Prostate gland (tissue), 2 donors: ENCODE measurements at places on chromosomes 2 and 18. TPM values are rescaled to one million over a fixed set of nuclear protein-coding genes. Genes with fewer than 3 reads are reported as not detected.

The ARHGAP15 gene
- 4.3 TPM for total RNA-seq

The COL3A1 gene
- total RNA-seq: 25.5 TPM

The SPP2 gene
- total RNA-seq: not detected

The RAPGEF4 gene
- 31.0 TPM for total RNA-seq

The CABYR gene
- 13.2 TPM for total RNA-seq

The CXCR2 gene
- not detected for total RNA-seq

The RTP5 gene
- 0.14 TPM for total RNA-seq

The MC4R gene
- not detected for total RNA-seq

The DTNB gene
- total RNA-seq: 47.0 TPM

The DSC2 gene
- 29.1 TPM for total RNA-seq

DNA sequence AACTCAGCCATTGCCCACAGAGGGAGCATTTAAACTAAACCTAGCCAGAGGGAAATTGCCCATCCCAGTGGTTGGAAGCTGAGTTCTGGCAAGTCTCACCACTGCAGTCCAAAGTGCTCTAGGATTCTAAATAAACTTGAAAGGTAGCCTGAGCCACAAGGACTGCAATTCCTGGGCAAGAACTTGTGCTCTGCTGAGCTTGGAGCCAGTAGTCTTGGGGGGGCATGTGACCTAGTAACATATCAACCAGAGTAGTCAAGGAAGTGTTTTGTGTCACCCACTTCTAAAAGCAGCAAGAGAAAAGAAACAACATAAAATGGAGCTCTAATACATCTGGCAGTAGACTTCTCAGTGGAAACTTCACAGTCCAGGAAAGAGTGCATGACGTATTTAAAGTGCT lies 167.0 kb downstream of the PTH2R start:
- no peak for DNase-seq

GRCh38 chr2:21607572-21607971 lies 483.8 kb downstream of the TDRD15 start:
- DNase-seq: no peak

- no peak for DNase-seq
Observed at GRCh38 chr2:13919981-13920382, 712.5 kb upstream of the LRATD1 start.

GRCh38 chr2:58107803-58108710 lies 61.5 kb downstream of the VRK2 start:
- no peak for DNase-seq

DNA sequence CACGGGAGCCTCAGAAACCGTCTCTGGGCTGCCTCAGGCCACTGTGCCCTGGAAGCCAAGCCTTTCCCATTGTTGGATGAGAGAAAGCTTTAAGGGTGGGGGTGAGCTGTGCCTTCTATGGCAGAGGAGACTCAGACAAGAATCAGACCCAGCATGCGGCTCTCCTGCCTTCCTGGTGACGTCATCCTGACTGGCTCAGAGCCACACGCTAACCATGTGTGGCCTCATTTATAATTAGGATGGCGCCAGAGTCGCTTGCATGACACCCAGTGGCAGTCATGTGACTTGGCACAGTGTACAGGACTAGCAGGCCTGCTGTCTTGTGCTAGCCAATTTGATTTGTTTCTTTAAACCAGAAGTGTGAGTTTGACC lies 99.1 kb downstream of the SH3BP4 start:
- DNase-seq: peak; percentile 90

DNA sequence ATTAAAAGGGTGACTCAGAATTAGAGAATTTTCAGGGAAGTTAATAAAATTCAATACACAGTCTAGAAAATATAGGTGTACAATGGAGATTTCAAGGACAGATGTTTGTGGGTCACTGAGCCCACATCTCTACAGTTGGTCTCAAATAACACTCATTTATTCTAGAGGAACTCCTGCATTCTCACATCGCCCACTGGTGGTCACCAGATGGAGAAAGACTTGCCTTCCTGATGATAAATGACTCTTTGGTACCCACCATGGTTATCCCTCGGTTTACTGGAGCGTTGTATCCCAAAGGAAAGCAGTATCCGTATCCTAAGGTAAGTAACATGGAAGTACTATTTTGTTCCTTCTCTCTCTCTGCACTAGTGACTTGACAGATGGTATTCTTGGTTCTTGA lies 1297.1 kb downstream of the DPP10 start:
- no peak for DNase-seq

DNA sequence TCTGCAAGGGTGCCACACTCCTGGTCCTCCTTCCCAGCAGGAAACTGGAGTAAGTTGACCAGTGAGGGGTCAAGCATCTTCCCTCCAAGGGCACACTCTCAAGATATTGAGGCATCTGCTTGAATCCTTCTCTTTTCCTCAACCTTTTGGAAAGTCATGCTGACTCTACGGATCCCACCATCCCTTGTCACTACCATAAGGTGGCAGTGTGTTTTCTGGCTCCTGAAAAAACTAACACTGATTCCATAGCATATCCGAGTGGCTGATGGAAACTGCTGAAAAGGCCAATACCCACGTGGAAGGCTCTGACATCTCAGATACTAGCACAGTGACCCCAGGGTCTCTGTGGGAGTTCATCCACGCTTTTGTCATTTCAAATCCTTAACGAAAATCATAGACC lies 37.1 kb downstream of the GPR45 start:
- no peak for DNase-seq

- no peak for DNase-seq
Observed at GRCh38 chr2:118190474-118190873, 102.2 kb downstream of the INSIG2 start.

DNA sequence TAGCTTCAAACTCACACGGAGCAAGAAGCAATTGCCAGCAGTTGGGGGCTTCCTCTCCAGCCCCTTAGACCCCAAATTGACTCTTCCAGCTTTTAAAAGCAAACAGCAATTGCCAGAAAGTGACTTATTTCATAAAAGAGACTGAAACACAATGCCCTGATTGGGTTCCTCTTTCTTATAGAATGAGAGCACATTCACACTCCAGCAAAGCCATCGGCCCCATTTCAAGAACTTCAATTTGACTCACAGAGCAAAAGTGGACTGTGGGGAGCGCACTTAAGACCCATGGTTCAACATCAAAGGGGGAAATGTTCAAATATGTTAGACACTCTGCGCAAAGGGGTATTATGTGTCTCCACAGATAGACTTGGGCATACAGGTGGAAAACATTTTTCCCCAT lies 484.7 kb downstream of the BCL11A start:
- DNase-seq: no peak

DNA sequence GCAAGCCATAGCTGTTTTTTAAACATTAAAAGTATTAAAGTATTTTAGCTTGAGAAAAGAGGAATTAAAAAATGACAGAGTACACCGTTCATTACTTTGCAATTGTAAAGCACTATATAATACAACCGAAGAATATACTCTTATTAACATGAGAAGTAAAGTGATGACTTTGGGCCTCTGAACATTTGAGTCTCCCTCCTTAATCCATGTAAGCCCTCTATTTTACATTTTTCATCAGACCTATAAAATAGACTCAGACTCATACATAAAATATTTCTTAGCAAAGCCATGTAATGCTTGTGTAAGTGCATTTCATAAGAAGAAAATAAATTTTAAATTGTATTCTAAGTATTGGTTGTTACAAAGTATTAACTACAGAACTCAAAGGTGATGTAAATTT lies 198.6 kb downstream of the LRP1B start:
- no peak for DNase-seq

DNA sequence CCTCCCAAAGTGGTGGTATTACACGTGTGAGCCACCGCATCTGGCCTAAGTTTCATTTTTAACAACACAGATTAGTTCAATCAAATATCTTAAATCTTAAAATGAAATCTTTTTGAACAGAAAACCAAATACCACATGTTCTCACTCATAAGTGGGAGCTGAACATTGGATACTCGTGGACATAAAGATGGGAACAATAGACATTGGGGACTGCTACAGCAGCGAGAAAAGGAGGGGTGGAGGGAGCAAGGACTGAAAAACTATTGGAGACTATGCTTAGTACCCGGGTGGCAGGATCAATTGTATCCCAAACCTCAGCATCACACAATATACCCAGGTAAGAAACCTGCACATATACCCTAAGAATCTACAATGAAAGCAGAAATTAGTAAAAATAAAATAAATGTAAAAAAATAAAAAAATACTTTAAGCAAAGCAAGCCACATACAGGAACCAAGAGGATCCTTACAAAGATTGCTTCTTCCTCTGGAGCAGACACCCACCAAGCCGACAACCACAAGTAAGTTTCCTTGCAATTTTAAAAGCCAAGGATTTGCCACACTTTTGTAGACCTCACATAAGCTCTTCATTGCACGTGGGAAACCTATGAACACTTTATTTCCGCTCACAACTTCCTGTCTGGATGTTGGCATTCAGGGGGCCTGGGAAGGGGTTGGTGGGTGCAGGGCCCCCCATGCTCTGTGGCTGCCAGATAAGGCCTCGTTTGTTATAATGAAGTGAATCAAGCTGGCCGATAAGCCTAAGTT lies 147.9 kb downstream of the MYCN start:
- DNase-seq: no peak

DNA sequence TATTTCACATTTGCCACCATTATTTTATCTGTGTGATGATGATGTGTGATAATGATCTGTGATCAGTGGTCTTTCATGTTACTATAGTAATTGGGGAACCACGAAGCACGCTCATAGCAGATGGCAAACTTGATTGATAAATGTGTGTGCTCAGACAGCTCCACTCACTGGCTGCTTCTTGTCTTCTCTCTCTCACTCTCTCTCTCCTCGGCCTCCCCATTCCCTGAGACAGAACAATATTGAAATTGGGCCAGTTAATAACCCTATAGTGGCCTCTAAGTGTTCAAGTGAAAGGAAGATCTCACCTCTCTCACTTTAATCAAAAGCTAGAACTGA lies 60.7 kb upstream of the RAPGEF4 start:
- DNase-seq: no peak

GRCh38 chr2:169354244-169354643 lies 8.1 kb downstream of the LRP2 start:
- no peak for DNase-seq

DNA sequence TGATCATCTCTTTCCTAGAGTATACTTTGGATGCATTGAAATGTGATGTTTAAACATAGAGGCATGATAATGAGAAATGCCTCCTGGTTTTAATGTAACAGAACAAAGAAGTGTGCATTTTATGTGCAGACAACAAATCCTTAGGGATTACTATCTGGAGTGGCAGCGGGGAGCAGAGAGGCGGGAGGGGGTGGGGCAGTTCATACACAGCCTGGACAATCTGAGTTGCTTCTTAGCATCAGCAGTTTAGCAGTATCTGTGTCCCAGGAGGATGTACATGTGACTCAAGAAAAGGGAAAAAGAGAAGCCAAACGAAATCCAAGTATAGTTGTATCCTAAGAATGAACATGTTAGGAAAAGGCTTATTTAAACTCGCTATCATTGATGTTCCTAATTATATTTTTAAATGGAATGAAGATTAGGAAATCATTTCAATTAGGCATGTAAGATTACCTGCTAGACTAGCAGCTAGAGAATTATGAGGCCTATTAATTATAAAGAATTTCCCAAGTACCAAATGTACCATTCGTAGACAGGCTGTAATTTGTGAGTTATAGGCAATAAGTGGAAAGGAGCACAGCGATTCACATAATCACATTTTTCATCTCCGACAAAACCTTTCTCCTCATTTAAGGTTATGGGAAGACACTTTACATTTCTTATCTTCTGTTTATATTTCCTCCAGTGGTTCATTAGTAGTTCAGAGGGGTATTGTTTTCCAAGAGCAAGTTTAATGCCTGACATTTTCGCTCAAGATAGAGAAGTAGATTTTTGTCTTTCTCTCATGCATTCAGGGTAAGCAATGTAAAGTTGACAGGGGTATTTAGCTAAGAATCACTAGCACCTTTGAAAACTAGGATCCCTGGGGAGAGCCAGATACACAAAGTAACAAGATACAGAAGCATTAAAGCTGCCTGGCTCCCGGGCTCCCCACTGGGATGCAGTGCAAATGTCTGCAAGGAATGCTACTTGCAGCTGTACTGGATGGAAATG lies 141.3 kb upstream of the NOSTRIN start:
- DNase-seq: no peak

DNA sequence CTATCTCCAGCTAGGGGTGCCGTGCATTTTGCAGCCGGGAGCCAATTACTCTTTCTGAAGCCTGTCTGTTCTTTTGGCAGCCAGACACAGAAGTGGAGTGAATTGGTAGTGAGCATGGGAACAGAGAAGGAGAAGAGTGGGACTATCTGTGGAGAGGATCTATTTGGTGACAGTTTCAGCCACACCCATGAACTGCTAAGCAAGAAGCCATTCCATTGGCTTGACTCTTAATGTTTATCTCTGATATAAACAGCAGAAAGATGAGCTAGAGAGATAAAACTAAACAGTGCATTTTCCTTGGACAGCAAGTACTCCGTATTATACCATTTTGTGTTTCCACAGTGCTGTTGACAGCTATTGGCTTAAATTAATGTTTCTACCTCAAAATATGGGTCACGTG lies 259.6 kb upstream of the THUMPD2 start:
- no peak for DNase-seq

DNA sequence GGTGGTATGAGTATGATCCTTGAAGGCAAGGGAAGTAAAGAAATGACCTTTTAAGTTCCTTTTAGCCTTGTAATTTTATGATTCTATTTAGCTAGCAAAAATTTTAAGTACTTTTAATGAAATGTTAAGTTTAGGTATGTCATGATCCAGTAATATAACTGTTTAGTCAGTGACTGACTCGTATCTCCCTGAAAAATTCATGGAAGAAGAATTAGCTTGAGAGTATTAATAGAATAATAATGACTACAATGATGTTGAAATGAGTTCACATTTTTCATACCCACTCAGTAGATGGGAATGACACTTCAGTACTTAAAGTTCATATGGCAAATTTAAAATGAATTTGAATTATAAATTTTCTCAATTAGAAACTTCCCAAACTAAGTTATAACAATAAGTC lies 14.6 kb downstream of the RAB3GAP1 start:
- DNase-seq: no peak

- no peak for DNase-seq
Observed at GRCh38 chr2:9364791-9365497, 58.4 kb downstream of the ITGB1BP1 start.

DNA sequence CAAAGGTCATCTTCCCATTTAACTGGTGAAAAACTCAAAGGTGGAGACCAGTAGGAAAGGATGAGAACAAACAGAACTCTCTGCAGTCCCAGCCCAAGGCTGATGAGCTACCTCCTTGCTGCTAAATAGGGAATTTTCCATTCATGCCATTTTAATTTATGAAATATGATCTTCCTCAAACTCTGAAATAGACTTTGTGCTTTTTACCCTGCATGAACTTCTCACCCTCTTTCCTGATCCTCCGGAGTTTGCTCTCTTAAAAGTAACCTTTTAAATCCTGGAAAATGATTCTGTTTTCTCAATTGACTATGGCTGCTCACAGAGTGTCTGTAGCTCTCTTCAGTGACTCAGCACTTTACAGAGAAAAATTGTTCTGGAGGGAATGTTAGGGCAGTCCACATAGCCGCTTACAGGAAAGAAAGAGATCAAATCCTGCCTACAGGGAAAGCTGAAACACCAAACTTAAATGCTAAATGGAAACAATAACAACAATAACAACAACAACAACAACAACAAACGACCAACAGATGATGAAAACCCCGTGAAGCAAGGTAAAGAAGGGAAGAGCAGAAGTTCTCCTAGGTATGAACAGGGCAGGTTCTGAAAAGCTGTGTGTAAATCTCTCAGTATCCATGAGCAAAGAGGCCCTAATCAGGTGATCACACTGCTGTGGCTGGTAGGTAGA lies 79.8 kb upstream of the SESTD1 start:
- DNase-seq: no peak

GRCh38 chr2:183093857-183094657 lies 15.5 kb downstream of the DUSP19 start:
- DNase-seq: no peak
